Upper lobe of left lung (tissue), 6 donors: ENCODE measurements at places on chromosomes 5 and 9.

DNA sequence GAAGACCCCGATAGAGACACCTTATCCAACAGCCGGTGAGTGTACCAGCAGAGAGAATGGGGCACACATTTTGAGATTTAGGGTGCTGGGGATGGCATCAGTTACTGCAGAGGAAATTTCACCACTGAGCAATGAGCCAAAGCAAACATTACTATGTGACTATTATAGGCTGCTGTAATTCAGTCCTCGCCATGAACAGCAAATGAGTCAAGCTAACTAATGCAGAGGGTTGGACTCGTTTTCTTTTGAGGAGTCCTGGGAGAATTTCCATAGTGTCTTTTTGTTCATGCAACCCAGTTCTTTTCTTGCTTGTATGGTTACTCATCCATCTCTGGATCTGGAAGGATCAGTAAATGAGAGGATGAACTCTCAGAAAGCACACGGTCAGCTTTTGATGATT, 323.8 kb downstream of the PSAT1 start:
- no peak for DNase-seq

DNA sequence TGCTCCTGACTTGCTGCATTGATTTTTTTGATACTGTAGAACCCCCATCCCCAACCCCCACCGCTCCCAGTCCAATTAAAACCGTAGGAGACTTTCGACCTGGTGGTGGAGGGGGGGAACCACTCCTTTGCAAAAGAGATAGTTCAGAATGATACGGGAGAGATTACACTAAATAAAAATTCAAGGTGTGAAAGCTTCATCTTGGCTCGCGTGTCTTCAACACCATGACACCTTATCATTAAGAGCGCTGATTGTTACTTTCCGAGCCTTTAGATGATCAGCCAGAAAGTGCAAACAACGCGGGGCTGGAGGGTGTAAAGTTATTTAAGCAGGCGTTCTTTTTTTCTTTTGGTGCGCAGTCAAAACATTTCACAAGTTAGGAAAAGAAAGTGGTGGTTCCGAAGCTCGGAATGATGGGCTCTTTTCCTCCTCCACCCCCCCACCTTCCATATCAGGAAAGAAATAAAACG, 1.3 kb upstream of the ZNF462 start:
- no peak for DNase-seq

DNA sequence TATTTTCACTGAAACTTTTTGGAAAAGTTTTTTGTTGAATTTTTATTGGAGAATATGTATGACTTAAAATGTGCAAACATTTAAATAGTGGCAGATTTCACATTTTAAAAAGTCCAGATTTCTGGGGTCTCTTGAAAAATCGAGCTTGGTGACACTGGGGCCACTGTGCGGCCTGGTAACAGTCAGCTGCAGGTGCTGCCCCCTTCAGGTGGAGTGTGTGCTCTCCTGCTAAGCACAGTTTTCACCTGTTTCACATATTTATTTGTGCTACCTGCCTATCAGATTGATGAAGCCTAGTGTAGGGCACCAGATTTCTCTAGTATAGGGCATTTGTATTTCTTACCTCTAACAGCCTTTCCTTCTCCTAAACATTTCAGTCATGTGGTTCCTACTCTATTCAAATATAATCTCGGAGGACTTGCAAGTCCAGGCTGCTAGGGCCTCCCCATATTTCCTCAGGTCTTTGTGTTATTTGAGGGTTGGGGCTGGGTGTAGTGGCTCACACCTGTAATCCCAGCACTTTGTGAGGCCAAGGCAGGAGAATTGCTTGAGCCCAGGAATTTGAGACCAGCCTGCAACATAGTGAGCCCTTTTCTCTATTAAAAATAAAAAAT, 95.8 kb upstream of the KLF9 start:
- peak; percentile 43 for DNase-seq

DNA sequence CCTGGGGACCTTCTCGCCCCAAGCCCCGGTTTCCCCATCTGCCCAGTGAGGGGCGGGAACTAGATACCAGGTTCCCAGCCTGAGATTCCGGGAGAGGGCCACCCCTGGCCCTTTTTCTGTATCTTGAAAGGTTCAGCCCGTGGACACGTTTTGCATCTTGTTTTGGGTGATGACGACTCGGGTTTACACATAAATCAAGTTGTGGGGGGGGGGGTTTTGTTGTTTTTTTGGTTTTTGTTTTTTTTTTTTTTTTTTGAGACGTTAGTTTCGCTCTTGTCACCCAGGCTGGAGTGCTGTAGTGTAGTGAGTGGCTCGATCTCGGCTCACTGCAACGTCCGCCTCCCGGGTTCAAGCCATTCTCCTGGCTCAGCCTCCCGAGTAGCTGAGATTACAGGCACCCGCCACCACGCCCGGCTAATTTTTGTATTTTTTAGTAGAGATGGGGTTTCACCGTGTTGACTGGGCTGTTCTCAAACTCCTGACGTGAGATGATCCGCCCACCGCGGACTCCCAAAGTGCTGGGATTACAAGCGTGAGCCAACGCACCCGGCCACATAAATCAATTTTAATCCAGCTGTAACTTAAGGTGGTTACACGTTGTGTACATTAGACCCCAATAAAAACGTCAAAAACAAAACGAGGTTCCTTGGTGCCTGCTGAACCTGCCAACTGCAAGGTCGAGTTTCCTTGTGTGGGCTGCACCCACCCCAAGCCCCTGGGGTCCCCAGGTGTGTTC, 1.1 kb upstream of the BRD3 start:
- DNase-seq = no peak

GRCh38 chr5:116733991-116734975, 159.7 kb upstream of the SEMA6A start:
- no peak for DNase-seq

DNA sequence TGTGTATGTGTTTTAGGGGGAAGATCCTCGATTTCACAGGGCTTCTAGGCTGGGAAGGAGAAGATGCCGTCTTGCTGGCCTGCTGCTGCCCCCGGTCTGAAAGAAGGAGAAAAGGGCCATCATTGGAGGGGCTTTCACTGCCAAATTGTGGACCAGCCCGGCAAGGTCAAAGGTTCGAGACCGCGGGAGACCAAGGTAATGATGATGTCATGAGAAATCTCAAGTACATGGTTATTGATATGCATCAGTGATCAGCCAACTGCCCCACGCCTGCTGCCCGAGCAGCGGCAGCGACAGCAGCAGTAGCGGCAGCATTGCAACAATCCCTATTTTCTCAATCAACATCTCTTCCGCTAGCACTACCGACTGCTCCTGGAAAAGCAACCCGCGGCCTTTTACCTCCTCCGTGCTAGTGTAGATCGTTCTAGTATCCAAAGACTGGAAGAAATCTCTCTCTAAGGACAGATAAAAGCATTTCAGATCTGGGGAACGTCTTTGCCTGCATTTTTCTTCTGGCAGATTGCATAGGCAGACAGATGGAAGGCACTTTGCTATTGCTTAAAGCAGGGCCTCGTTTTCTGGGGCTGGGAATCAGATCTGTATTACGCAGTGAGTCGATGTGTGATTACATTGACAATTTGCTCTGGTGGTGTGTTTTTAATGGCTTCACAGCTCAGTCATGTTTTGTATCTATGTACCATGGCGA, 215.3 kb downstream of the MEF2C start:
- DNase-seq = no peak

DNA sequence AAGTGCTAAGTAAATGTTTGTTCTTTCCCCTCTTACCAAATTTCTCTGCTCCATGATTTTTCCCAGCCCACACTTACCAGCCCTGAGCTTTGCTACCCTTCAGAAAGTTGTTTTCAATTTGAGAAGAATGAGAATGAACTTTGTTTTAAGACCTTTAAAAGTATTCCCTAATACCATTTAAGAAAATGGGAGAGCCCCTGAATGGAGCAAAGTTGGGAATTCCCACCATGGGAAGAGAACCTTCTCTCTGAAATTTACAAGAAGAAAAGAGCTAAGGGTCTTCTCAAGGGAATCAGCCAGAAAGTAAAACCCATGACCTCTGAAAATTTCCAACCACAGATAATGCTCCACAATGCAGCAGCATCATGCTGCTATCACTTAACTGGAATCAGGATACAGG, 17.7 kb downstream of the ZNF366 start:
- no peak for DNase-seq

GRCh38 chr9:83070261-83070660, 7.3 kb upstream of the RASEF start:
- no peak for DNase-seq

DNA sequence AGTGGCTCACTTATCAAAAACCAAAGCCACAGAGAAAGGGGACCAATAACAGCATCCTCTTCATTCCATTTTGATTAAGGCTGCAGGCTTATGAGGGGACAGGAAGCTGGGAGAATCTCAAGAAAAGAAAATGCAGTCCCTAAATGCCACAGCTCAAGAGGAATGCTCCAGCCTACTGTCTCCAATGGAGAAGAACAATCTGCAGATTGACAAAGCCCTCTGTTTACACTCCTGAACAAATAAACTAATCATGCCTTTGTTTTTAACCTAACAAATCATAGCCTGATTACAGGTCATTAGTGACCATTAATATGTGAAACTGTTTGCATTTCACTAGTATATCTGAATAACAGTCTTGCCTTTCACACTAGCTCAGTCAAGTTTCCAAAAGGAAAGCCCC, 26.5 kb downstream of the PPP2R2B start:
- no peak for DNase-seq

GRCh38 chr5:165874851-165875250, 2369.4 kb downstream of the MAT2B start:
- no peak for DNase-seq
